NCI-H748 treated with DMSO at 0.1 percent for 48 hours (cell line): ENCODE measurements at places on chromosomes 6 and 20.
A peak's percentile ranks its signal among the peaks of the same experiment; 100 is the strongest.

DNA sequence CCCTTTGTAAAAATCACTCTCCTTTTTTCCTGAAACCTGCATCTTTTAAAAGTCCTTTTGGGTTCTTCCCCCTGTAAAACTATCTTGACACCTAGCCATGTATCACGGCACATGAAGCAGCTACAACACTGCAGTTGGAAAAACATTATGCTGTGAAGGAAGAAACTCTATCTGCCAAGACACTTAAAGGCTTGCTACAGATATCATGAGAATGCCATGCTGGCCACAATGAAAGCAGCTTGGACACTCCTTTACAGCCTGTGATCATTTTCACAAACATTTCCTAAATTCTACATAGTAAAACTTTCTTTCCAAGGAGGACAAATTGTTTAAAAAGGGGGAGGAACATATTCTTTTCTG, 31.8 kb downstream of the CNKSR3 start:
- no peak for DNase-seq

- DNase-seq: peak; percentile 95
Observed at GRCh38 chr6:27078734-27079357, 168.7 kb upstream of the PRSS16 start.

DNA sequence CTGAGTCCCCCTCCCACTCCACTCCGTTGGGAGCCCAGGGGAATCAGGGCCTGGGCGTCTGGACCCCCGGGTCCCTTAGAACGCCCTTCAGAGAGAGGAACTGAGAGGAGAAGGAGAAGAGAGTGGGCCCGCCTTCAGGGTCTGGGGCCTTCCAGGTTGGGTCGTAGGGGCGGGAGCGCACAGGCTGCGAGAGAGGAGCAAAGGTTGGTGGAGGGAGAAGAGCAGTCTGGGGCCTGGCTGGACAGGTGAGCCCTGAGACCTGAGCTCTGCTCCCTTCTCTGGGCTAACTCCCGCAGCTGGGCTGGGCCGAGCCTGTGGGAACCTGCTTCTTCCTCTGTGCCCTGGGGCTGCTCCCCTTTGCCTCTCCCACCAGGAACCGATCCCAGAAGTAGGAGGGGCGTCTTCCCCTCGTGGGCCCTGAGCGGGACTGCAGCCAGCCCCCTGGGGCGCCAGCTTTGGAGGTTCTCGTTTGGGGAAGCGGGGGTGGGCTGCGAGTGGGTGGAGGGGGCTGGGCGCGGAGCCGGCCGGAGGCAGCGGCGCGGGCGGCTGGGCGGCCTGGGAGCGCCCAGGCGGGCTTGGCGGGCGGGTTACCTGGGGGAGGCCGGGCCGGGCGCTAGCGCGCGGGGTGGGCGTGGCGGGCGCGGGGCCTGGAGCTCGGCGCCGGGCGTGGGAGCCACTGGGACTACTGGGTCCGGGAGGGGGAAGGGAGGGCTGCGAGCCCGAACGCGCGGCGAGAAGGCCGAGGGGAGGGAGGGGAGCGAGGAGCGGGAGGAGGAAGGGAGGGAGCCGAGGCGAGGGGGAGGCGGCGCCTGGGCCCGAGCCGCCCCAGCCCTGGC, at the start of gene DDR1:
Gene DDR1, plus strand, starts transcription at position 835 of the 836 bp plus-strand sequence. CDS start 4,211 bp downstream, outside the sequence.
- peak; percentile 32 for DNase-seq

GRCh38 chr6:55433446-55434130, 106.3 kb downstream of the GFRAL start:
- no peak for DNase-seq

DNA sequence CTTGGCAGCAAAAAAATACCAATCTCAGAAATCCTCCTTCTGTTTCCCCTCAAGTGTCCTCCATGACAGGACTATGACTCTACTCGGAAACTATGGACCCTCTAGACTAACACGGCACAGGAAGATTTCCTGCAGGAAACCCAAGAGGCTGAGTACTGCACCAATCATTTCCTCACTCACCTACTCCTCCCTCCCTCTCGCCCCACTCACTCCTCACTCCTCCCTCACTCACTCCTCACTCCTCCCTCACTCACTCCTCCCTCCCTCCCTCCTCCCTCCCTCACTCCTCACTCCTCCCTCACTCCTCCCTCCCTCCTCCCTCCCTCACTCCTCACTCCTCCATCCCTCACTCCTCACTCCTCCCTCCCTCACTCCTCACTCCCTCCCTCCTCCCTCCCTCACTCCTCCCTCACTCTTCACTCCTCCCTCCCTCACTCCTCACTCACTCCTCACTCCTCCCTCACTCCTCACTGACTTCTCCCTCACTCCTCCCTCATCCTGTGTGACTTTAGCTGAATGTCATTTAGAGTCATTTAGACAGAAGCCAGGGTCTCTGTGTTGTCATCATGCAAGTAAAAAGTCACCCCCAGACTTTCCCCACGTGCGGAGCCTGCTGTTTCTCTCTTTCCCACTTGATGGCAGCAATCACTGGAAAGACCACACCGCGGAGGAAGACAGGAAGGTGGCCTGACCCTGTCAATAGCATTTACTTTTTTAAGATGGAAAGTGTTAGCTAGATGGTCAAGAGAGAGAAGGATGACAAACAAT, 226.8 kb upstream of the PDE10A start:
- no peak for DNase-seq

GRCh38 chr6:27161946-27162603, 85.4 kb upstream of the PRSS16 start:
- peak; percentile 74 for DNase-seq

DNA sequence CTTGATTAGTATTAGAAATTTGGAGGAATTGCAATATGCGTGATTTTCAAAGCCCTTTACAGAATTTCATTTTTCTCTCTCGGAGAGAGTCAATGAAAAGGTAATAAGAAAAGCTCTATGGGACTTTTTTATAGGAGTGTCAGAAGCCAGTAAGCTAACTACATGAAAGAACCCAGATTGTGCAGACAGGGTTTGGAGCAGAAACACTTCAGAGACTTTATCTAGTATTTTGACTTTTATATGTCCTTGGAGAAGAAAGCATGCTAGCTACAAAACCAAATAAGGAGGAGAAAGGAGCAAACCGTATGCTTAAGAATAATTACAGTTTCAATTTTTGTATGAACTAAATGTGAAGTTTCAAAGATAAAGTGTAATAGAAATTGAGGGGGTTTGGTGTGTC, 141.7 kb downstream of the C6orf58 start:
- DNase-seq: no peak

DNA sequence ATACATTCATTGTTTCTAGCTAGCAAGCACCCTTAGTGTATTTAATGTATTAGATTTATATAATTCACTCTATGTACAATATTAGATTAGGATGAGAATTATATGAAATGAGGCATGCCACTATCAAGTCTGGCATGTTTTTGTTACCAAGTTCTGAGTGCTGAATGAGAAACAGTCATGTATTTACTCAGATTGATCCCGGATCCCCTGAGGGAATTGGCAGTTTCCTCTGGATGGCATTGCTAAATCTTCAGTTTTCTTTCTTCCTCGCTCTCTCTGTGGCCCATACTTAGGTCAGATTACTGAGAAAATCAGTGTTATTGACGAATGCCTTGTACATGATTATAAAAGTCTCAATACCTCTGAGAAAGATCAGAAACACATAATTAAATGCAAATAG, 66.6 kb downstream of the CDKAL1 start:
- DNase-seq: no peak

DNA sequence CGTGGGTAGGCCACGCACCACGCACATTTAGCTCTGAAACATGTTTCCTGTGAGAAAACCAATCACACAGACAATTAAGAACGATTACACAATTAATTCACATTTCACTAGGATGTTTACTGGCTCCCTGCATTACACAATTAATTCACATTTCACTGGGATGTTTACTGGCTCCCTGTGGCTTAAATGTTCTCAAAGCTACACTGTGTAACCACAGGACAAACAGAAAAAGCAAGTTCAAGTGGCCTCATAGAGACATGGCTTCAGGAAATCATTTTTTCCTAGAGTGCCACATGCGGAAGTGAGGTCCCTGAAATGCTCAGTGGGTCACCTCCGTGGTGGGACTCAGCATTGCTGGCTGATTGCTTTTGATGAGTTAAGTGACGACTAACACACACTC, 61.7 kb upstream of the XRN2 start:
- peak; percentile 90 for DNase-seq

DNA sequence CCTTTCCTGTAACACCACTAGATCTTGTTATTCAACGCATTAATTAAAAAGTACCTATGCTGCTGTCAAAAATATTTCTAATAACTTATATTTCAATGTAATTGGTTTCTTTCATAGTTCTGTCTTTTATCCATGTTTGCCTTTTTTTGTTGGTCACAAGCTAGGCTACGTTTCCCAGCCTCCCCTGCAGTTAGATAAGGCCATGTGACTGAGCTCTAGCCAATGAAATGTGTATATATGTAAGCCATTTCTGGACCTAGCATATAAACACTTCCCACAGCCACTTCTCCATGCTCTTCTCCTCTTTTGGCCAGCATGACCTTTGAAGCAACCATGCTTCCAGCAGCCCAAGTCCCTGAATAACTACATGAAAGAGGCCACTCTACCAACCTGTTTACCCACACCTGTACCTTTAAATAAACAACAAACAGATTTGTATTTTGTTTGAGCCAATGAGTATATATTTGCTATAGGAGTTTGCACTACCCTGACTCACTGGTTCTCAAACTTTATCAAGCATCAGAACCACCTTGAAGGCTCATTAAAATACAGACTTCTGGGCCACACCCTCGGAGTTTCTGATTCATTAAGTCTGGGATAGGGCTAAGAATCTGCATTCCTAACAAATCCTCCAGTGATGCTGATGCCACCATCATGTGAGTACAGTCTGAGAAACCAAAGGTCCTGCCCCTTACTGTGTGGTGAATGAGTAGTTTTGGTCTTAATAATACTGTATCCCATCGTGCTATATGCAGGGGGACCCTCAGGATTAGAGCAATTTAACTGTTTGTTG, 45.6 kb upstream of the BEND6 start:
- DNase-seq: no peak

DNA sequence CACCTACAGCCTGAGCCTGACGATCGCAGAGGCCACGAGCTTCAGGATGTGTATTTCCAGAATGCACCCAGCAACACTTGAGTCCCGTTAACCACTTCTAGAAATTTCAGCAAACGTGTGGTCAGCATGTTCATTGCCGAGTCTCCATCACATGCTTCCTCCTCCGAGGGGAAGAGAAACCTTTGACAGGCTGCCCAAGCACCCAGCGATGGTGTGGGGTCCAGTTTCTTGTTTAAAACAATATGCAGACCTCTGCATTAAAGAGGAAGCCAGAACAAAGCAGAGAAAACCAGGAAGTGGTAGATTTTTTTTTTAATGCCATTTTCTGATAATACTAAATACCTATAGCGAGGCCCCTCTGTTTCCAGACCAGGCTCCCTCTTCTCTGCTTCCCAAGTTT, 71.9 kb downstream of the GNAS-AS1 start:
- no peak for DNase-seq

GRCh38 chr6:51824940-51825339, 262.5 kb downstream of the PKHD1 start:
- DNase-seq: no peak

GRCh38 chr6:97591955-97592354, 308.9 kb upstream of the MMS22L start:
- no peak for DNase-seq

DNA sequence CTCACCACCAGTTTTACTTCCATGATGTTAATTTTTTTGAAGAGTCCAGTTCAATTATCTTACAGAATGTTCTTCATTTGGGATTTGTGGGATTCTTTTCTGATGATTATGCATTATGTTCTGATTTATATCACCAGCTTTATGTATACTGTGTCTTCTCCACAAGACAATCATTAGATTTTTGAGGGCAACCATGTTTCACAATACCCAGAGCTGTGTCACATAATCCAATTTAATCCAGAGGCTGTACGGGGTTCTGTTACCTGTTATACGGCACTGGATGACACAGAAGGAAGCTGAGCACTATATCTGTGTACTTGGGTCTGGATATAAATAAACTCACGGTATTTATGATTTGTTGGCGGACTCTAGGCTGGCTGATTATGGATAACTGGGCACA, 41.6 kb upstream of the RPN2 start:
- DNase-seq: no peak

DNA sequence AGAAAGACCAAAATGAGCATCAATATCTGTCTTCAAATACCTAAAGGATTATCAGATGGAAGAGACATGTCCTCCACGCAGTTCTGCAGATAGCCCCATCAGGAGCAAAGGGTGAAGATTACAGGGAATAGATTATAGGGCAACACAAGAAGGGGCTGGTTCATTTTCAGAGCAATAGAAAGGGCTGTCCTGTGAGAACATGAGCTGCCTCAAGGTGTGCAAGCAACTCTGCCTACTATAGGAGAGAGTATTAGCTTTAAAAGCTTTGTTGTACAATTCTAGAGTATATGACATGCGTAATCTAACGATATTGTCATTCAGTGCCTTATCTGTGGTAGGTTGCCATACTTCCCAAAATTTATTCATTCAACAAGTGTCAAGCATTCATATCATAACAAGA, 112.7 kb downstream of the NRSN1 start:
- DNase-seq: no peak

DNA sequence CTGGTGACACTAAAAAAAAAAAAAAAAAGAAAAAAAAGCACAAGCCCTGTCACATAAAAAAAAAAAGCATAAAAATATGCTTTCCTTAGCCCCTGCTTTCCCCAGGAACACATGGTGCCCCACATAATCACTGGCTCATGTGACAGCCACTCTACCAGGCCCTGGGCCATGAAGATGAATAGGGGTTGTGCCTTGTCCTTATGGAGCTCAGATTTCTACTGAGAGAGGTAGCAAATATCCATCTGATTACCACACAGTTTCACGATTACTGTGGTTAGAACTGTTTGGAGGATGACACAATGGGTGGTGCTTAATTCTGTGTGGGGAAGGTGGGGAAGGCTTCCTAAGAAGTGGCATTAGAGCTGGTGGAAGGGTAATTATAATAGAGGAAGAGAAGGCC, 9.3 kb downstream of the RAET1E start:
- DNase-seq: no peak

- no peak for DNase-seq
Observed at GRCh38 chr6:42124223-42124836, 18.1 kb downstream of the C6orf132 start.
